ENCODE measurements at places on chromosomes 6 and 20. TPM values are rescaled to one million over a fixed set of nuclear protein-coding genes. Genes with fewer than 3 reads are reported as not detected.

The HLA-DOA gene
- not detected for total RNA-seq

GRCh38 chr20:41142919-41143318 lies 5.6 kb downstream of the PLCG1 start:
- DNase-seq, result no peak

DNA sequence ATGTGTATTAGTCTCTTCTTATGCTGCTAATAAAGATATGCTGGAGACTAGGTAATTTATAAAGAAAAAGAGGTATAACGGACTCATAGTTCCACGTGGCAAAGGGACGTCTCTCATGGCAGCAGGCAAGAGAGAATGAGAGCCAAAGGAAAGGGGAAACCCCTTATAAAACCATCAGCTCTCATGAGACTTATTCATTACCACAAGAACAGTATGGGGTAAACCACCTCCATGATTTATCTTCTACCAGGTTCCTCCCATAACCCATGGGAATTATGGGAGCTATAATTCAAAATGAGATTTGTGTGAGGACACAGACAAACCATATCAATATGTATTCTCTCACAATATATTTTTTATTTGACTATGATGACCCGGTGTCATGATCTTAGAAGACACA lies 109.1 kb downstream of the UTRN start:
- peak; percentile 70 for DNase-seq

DNA sequence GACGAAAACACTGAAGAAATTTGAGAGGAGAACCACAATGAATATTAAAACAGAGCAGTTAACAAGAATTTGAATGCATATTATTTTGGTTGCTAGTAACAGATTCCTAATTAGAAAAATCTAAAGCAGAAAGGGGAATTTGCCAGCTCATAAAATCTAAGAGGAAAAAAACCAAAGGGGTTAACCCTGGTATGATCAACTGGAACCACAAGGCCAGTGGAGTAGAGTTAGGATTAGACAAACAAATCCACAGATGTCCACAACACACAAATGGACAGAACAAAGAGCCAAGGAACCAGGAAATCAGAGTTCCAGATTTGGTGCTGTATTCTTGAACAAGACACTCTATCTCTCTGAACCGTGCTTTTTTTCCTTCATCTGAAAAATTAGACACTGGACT lies 195.0 kb downstream of the TASP1 start:
- DNase-seq, result no peak

DNA sequence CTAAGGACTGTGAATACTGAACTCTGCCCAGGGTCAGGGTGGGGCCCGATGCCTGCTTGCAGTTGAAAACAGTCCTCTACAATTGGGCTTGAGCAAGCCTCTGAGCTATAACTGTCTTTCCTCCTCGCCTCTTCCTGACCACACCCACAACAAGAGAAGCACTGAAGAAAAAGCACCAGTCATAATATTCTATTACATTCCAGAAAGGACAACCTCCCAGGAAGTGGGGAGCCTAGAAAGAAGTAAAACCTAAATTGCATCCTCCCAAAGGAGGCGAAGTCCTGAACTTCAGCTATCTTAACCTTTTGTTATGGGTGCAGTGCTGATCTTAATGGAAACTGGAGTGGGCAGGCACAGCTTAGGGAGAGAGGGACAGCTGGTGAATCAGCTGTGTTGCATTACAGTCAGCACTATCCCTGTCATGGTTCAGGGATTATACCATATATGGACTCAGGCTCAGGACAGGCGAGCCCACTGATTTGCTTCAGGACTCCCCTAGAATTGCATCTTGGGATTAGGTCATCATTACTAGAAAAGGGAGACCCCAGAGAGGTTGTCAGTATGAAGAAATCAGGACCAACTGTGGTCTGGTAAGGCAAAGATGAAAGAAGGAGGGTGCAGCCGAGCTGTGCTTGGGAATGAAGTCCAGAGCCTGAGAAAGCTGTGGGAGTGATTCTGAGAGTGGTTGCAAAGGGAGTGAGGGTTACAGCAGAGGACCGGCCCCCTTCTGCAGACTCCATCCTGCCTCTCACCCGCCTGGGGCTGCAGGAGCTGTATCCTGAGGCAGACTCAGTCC lies 18.3 kb upstream of the TRAM2 start:
- DNase-seq, result peak; percentile 81

- no peak for DNase-seq
Measured at GRCh38 chr6:42454428-42454791, 2.7 kb upstream of the TRERF1 start.

The PBX2 gene
- total RNA-seq, result 18.1 TPM

DNA sequence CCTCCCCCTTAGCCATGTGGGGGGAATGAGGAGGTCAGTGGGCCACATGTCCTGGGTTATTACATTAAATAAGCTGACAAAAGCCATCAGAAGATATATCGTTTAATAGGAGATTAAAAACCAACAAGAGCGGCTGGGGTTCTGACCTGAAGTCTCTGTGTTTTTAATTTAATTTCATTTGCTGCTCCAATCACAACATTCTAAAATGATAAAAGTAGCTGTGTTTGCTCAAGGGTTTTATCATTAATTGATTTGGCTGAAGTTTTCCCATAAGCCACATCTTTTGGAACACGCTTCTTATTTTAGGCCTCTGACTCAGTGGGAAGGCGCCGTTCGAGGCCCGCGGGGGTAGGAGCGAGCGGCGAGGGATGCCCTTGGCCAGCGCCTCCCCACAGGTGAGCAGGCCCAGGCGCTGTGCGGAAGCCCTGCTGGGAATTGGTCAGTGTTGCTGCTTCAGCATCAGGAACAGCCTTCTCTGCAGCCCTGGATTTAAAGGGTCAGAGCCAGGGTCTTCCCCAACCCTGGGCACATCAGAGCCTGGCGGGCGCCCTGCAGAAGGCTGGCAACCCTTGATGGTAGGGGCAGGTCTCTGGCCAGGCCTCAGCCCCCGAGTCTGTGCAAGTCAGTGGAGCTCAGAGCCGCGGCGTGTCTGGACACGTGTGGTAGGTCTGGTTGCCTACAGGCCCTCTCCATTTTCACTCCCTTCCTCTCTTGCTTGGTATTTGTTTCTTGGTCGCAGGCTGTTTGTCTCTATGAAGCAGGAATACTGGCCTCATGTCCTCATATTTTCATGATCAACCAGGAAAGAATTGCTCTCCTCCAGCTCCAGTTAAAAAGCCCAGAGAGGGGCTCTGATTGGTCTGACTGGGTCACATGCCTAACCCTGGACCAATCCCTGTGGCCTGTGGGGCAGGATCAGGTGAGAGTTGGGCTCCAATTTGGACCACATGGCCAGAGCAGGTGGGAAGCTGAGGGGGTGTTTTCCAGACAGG lies 30.9 kb upstream of the MLN start:
- no peak for DNase-seq

DNA sequence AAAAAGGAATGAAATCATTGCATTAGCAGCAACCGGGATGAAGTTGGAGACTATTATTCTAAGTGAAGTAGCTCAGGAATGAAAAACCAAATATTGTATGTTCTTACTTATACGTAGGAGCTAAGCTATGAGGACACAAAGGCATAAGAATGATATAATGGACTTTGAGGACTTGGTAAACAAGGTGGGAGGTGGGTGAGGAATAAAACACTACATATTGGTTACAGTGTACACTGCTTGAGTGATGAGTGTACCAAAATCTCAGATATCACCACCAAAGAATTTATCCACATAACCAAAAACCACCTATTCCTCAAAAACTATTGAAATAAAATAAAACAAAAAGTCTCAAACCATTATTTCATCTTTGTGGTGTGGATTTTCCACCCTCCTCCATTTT lies 593.5 kb downstream of the TENT5A start:
- DNase-seq, result no peak

GRCh38 chr20:63027922-63028389 lies 21.2 kb upstream of the BHLHE23 start:
- peak; percentile 17 for DNase-seq

GRCh38 chr20:21237956-21238799 lies 65.0 kb upstream of the XRN2 start:
- peak; percentile 8 for DNase-seq

DNA sequence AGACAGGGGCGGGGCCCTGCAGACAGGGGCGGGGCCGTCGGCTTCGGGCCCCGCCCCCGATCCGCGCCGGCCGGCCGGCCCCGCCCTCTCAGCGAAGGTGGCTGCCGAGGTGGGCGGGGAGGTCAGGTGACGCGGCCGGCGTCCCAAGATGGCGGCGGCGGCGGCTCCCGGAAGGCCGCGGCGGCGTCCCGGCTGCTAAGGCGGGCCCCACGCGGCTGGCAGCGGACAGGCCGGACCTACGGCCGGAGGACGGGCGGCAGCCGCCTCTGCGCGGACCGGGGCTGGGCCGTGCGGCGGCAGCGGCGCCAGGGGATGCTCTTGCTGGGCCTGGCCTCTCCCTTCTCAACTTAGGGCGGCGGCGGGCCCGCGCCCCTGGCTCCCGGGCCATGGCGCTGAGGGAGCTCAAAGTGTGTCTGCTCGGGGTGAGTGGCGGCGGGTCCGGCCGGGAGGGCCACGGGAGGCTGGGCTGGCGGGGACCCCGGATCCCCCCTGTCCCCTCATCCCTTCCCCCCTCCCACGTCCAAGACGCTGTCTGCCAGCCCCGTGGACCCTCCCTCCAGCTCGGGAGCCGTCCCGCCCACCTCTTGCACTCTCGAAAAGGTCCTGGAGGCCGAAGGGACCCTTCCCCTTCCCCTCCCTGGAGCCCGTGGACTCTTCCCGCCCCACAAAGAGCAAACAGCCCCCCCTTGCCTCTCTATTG lies at the start of gene RAB22A:
Gene RAB22A (plus strand): TSS at position 125 of the 700 bp plus-strand sequence. CDS start 262 bp downstream, at position 387.
- peak; percentile 48 for DNase-seq

- no peak for DNase-seq
Measured at GRCh38 chr20:54063992-54064676, 6.3 kb downstream of the BCAS1 start.

The RAB44 gene
- total RNA-seq, result not detected

GRCh38 chr6:12101653-12102312 lies 89.7 kb downstream of the HIVEP1 start:
- DNase-seq, result no peak

DNA sequence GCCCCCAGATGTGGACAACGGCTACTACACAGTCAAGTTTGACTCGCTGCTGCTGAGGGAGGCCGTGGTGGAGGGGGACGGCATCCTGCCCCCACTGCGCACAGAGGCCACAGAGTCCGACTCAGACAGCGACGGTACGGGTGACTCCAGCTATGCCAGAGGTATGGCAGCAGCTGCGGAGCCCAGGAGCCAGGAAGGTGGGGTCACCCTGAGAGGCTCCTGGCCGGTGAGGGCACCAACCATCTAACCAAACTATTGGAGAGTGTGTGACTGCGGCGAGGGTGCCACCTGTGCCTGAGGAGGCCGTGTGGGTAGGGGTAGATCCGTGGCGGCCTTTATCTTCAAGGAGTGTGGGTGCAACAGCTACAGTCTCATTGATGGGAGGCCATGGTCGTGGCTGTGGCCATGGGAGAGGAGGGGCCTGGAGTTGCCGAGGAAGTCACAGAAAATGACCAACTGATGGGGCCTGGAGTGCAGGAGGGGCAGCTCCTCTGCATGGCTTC lies 2.8 kb upstream of the LIME1 start:
- DNase-seq, result no peak

DNA sequence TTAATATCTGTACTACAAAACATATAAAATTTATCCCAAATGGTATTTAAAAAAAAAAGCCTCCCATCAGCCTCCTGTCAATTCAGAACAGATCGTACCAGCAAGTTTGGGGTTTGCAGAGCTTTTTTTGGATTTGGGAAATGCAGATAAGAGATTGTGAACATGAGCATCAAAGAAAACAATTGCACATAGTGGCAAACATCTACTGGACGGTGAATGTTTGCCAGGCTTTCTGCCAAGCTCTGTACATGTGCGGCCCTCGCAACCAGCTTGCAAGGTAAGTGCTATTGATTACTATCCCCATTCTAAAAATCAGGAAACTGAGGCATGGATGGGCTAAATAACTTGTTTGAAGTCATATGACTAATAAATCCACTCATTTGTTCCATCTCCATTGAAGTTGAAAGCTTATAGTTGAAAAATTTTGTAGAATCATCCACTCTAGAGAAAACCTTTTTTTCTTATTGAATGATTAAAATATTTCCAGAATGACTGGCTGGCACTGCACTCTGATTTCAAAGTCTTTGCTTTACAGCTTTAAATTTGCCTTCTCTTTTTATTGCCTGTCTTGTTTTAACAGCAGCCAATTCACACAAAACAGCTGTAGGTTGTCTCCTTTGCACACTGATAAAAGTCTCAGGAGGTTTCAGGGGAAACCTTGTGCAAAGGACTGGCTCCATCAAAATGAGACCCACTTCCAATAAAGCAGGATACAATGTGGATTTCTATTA lies 37.4 kb upstream of the SIRT5 start:
- no peak for DNase-seq

DNA sequence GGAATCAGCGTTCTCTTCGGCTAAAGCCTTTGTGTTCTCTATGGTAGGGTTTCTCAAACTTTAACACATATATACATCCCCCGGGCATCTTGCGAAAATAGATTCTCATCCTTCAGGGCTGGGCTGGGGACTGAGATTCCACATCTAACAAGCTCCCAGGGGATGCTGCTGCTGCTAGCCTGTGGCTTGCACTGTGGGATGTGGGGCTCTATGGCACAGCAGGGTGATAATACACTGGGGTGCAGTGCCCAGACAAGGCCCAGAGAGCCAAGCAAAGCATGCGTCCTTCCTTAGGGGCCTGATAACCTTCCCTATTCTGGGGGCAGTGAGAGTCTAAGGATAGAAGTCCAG lies 102.0 kb downstream of the LAMP5 start:
- DNase-seq, result no peak

- no peak for DNase-seq
Measured at GRCh38 chr6:122709922-122710512, 69.5 kb upstream of the FABP7 start.

The NRSN1 gene
- total RNA-seq, result not detected

DNA sequence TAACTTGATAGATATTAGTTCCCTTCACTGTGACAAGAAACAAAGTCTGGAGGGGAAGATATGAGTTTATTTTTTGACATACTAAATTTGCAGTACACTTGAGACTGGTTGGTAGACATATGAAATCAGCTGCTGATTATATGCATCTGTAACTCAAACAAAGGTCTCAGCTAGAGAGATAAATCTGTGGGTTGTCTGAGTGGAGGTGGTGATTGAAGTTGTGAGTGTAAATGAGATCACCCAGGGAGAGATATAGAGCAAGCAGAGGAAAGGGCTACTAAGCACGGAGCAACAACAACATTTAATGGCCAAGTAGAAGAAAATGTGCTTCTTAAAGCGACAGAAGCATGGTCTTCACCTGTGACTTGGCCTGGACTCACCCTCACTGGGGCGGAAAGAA lies 173.2 kb upstream of the EYA4 start:
- no peak for DNase-seq

DNA sequence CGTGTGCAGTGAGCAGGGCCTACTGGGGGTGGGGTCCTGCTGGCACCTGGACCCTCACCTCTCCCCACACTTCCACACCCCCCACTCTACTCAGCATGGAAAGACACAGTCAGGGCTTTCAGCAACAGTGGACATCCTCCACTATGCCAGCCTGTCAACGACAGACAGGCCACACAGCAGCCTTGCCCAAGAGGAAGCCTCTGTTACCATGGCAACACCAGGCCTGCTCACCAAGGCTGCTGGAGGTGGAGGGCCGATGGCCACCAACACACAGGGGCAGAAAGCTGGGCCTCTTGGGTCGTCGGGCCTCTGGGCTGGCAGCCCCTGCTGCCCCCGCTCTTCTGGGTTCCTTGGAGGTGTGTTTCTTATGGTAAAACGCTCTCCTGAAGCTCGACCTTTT lies 13.6 kb downstream of the BNIP5 start:
- no peak for DNase-seq

- DNase-seq, result peak; percentile 79
Measured at GRCh38 chr6:2790588-2791449, 25.6 kb downstream of the WRNIP1 start.
